Bronchial smooth muscle cell (primary cell): ENCODE measurements at places on chromosomes 5 and 9. TPM values are rescaled to one million over a fixed set of nuclear protein-coding genes. Genes with fewer than 3 reads are reported as not detected.

GKAP1 gene
- 0.43 and 0.47 TPM in 2 replicates for total RNA-seq

ARHGEF39 gene
- under 0.01 and 0.32 TPM in 2 replicates for total RNA-seq

TMC1 gene
- under 0.01 and 0.26 TPM in 2 replicates for total RNA-seq

LRSAM1 gene
- 7.4 and 9.8 TPM in 2 replicates for total RNA-seq

GPX3 gene
- 11.3 and 14.9 TPM in 2 replicates for total RNA-seq

CCNO gene
- total RNA-seq: 0.17 TPM in 1 of 2 replicates, not detected in the other
